ENCODE measurements at places on chromosomes 12 and 14.
A peak's percentile ranks its signal among the peaks of the same experiment; 100 is the strongest.

DNA sequence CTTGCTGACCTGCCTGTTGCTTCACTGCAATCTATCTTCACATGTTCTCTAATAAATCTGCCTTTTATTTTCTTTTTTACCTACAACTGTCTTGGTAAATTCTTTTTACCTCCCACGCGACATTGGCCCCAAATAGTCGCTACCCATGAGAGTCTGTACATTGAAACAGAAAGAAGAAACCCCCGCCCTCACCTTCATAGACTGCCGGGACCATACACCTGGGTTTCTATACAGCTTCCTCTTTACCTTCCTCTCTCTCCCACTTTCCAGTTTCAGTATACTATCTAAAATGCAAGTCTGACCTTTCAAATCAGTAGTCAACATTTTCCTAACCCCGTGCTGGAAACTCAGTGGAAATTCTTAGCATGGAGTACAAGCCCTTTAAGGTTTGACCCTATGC, 4.8 kb downstream of the SLC8A3 start:
- DNase-seq, result no peak

- DNase-seq, result no peak
These were observed 58.5 kb downstream of the ARL6IP4 start for GRCh38 chr12:123038966-123039365.

DNA sequence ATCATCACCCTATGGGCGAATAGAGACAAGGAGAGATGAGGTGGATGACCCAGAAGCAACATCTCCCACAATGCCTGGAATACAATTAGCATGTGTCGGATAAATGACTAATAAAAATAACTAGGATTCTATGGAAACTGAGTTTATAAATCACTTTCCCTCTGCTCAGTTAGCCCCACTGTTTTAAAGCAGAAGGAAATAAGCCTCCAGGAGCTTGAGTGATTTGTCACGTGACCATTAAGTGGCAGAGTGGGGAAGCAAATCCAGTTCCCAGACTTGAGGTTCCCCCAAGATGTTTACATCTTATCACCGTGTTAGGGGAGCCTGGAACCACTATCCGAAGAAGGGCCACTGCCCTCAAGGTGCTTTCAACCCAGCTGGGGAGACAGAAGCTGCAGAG, 136.5 kb upstream of the CCND2 start:
- DNase-seq, result no peak

- DNase-seq, result no peak
These were observed 4.7 kb upstream of the ITGB7 start for GRCh38 chr12:53211476-53212381.

DNA sequence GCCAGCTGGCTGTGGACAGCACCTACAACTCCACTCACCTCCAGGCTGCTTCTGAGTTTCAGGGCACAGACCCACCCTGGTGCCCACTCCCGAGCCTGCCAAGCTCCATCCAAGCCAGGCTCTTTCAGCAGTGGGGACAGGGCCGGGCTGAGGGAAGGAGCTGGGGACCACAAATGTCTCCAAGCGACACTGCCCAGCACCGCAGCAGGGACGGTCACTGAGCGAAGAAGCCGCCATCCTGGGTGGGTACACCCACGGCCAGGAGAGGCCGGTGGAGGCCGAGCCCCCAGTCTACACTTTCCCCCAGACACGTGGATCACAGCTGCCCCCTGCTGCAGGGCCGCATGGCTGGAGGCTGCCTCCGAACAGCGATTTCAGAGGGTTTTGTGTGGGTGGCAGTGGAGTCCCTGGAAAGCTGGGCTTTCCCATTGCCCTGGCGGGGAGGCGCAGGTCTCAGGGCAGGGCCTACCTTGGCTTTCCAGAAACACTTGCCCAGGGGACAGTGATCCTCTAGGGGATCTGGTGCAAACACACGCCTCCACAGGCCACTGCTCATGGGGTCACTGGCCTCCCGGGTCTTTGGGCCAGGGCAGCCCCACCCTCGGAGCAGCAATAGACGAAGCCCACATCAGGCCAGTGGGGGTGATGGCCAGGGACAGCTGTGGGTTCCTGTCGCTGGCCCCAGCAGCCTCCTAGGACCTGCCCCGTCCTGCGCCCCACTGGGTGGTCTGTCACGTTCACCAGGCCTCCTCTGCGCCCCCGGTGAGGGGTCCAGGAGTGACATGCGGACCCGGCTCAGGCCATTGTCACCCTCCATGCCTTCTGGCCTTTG, 1.2 kb upstream of the GPR132 start:
- no peak for DNase-seq

DNA sequence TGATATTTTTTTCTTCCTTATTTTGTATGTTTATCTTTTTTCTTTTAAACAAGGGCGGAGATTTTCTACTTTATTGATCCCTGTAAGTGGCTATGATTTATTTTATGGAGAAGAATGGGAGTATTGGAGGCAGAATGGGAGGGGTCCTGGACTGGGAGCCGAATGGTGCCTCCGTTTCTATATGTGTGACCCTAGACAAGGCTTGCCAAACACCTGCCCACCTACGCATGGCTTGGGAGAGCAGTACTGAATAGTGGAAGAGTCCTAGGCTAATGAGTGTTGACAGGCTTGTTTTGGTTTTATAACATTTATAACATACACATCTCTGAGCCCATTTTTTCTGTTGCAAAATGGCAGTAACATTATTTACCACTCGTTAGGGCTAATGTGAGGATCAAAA, 29.0 kb downstream of the STK38L start:
- no peak for DNase-seq

GRCh38 chr12:46446645-46447044, 74.1 kb upstream of the SLC38A2 start:
- no peak for DNase-seq

DNA sequence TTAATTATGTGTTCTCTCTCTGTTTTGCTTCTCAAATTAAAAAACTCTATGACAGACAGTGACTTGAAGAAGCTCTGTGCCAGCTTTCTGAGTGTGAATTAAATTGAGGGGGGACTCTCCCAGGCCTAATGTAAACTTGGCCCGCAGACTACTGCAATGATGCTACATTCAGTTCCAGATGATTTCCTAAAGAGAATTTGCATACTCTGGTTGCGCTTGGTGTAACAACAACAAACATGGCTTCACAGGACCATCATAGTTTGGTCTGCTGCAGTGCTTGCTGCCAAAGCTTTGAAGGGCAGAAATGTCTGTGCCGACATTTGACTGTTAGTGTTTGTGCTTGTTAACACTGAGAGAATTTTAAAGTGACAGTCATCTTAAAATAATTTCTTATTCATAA, 25.0 kb downstream of the CFAP54 start:
- DNase-seq, result no peak

- DNase-seq, result no peak
These were observed 104.9 kb downstream of the GPR135 start for GRCh38 chr14:59360233-59360632.

DNA sequence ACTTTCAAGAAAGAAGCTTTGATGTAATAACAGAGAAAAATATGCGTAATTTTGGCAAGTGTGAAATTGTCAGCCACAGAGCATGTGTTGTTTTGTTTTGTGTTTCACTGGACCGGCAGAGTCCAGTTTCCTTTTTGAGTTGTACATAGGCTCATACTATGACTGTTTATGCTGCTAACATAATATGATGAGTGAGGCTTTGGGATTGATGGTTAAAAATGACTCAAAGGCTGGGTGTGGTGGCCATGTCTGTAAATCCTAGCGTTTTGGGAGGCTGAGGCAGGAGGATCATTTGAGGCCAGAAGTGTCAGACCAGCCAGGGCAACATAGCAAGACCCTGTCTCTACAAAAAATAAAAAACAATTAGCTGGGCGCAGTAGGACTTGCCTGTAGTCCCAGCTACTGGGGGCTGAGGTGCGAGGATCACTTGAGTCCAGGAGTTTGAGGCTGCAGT, 487.9 kb downstream of the PCNX1 start:
- DNase-seq, result no peak

- DNase-seq, result peak; percentile 78
These were observed 70.7 kb downstream of the BBS10 start for GRCh38 chr12:76277480-76277879.

DNA sequence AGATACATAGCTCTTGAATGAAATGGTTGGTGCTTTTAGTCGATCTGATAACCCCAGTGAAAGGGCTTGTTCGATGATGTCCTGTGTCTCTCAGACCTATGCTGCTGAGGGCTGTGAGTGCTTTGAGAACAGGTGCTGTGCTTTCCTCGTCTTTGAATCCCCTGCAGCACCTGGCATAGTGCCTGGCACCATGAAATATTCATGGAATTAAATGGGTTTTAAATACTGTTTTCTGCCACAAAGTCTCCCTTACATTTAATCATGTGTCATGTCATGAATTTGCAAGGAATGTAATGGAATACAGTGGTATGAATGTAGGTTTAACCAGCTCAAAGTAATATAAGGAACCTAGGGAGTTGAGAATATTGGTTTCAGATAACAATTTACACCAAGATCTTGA, 220.5 kb upstream of the PRICKLE1 start:
- DNase-seq, result peak; percentile 85

- no peak for DNase-seq
These were observed 71.4 kb downstream of the PAPOLA start for GRCh38 chr14:96573473-96574100.

DNA sequence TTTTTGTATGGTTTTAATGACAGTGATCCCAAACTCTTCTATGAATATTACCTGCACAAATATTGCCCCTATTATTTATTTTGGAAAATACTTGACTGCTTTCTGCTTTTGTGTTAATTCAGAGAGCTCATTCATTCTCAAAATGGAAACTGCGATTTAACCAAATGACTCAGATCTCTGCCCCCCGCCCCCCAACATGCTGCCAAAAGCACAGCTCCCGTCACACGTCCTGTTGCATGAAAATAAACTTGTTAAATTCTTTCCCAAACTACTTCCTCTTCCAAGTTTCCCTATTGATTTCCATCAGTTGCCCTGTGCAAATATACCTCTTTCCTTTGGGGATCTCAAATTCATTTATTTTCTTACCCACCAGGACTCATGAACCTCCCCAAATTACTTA, 18.0 kb upstream of the NRDE2 start:
- DNase-seq, result no peak

- DNase-seq, result no peak
These were observed 1.2 kb upstream of the PTGER2 start for GRCh38 chr14:52312931-52313355.

GRCh38 chr14:36818246-36818645, 156.6 kb downstream of the PAX9 start:
- DNase-seq, result no peak

DNA sequence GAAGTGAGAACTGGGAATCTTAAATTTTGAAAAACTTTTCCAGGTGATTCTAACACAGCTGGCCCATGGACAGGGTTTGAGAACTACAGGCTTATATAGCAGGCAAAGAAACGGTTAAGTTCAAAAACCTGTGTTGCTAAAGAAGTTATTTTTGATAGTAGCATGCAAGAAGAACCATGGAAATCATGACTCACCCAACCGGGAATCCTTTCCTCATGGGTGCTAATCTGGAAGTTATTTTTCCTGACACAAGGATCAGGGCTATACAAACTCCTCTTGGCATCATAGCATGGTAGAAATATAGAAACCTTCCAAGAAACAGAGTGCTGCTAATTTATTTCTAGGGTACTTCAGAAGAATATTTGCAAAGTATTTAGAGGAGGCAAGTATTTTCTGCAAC, 588.7 kb downstream of the CCER1 start:
- no peak for DNase-seq

GRCh38 chr12:109563291-109564284, 9.7 kb downstream of the MMAB start:
- DNase-seq, result no peak

GRCh38 chr14:64968651-64969050, 3.5 kb downstream of the RAB15 start:
- no peak for DNase-seq

GRCh38 chr12:49244176-49244575, 20.7 kb upstream of the TUBA1C start:
- no peak for DNase-seq

DNA sequence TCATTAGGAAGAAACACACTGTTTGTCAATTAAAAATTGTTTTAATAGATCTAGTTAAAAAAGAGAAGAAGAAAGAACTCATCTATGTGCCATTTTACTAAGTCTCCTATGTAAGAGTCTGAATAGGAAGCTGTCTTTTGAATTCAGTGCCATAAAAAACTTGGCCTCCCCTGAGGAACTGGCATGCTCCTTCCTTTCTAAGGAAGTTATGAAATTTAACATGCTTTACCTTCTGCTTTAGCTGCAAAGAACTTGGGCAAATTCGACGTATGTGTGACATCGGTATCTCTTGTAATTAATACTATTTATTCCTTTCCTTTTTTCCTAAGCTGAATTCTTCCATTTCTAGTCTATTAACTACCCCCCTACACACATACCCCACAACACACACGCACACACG, 12.5 kb downstream of the TM7SF3 start:
- no peak for DNase-seq

- no peak for DNase-seq
These were observed 16.9 kb downstream of the LRRK2 start for GRCh38 chr12:40241741-40242140.

- no peak for DNase-seq
These were observed 13.4 kb upstream of the CDKL1 start for GRCh38 chr14:50410071-50410470.

DNA sequence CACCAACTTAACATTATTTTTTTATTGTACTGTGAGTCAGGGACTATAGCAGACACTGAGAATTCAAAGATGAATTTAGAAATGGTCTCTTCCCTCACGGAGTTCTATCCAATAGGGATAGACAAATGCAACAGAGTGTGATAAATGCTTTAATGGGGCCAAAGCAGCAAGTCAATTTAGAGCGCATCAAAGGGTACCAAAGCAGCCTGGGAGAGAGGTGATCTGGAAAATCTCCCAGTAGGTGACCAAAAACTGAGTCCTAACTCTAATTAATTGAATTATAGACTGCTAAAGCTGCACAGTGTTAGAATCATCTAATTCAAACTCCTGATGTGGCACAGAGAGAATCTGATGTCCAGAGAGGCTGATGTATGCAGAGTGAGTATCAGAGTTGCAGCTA, 2.6 kb downstream of the LIN7A start:
- no peak for DNase-seq

GRCh38 chr12:91052026-91052425, 5.8 kb downstream of the KERA start:
- no peak for DNase-seq

- DNase-seq, result no peak
These were observed 403.1 kb downstream of the BCL11B start for GRCh38 chr14:98868866-98869265.

DNA sequence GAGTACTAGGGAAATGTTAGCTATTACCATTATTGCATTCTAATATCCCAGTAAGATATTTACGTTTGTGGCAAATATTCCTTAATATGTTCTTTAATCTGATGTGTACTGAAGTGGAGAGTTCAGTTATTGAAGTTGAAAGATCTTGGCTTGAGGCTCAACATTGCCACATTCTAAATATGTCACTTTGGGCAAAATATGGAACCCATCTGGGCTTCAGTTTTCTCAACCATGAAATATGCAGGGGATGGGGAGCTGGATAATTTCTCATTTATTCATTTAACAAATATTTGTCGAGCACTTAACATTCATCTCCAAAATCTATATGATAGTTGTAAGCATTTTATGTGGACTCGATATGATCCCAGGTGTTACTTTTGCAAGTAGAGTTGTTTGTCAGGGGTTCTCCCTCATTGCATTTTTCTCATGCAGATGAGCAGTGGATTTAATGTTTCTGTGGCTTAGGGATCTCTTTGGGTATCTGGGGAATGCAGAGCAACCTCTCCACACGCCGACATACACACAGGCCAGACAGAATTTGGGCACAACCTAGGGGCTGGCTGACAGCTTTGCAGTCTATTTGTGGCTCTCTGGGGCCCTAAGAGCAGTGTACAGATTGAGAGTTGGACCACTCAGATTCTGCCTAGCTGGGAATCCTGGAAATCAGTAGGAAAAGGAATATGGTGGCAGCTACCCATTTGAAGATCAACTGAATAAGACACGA, 26.6 kb upstream of the APPL2 start:
- no peak for DNase-seq

Data from HS-27A (cell line).